Stimulated activated CD4-positive, alpha-beta T cell treated with anti-CD3 and anti-CD28 coated beads, Interleukin-4, amount 100 ng/mL, for 48 hours (primary cell): ENCODE measurements at places on chromosomes 2 and 18.
A peak's percentile ranks its signal among the peaks of the same experiment; 100 is the strongest.

GRCh38 chr2:28439763-28440162 lies 47.1 kb downstream of the FOSL2 start:
- no peak for DNase-seq

DNA sequence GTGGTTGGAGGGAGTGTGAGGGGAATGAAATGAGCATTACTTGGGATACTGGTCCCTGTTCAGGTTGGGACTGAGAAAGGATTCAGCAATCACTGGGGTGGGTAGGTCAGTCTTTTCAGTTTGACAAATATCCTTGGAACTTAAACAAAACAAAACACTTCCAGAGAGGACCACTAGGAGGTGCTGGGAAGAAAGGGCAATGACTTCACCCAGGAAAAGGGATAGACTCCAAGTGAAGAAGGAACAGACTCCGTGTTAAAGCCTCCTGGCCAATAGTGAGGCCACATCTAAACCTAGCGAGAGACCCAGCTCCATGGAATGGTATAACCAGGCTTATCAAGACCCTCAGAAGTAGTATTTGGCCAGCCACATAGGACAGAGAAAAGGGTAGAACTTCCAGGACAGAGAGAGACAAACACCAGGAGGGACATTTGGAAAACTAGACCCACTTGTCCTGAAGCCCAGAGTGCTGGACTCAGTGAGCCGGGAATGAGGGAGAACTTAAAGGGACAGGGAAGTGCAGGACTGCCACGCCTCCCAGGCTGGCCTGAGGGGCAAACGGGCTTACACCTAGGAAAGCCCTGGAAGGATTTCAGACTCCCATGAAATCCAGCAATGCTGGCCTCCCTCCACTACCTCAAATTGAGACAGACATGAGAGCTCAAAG lies 19.6 kb upstream of the KCNG3 start:
- no peak for DNase-seq

DNA sequence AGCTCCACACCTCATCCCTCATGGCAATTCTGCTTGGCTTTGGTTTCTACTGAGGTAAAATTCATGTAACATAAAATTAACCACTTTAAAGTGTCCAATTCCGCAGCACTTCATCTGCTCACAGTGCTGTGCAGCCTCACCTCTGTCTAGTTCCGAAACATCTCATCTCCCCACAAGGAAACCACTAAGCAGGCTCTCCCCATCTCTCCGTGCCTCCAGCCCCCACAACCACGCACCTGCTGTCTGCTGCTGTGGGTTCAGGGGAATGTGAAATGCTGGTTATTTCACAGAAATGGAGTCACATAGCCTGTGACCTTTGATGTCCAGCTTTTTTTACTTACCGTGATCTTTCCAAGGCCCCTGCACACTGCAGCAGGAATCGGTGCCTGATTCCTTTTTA lies 7.7 kb upstream of the GPC1 start:
- no peak for DNase-seq

DNA sequence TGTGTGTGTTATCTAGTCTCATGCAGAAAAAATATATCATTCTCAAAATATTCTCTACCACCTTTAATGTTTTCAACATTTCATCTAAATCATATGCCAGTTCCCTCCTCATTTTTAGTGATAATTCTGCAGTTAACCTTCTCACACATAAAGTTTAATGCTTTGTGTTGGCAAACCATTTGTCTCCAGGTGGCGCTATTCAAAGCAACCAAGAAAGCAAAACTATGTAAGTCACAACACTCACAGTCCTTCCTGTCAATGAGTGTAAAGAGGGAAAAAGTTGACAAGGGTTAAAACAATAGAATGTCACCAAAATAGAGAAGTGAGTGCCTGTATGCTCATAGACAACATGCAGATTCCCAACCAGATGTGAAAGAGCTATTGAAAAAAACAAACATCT lies 961.6 kb upstream of the LRRTM1 start:
- DNase-seq, result no peak

- DNase-seq, result no peak
These were observed 80.9 kb downstream of the PPP1R1C start for GRCh38 chr2:182066400-182067087.

DNA sequence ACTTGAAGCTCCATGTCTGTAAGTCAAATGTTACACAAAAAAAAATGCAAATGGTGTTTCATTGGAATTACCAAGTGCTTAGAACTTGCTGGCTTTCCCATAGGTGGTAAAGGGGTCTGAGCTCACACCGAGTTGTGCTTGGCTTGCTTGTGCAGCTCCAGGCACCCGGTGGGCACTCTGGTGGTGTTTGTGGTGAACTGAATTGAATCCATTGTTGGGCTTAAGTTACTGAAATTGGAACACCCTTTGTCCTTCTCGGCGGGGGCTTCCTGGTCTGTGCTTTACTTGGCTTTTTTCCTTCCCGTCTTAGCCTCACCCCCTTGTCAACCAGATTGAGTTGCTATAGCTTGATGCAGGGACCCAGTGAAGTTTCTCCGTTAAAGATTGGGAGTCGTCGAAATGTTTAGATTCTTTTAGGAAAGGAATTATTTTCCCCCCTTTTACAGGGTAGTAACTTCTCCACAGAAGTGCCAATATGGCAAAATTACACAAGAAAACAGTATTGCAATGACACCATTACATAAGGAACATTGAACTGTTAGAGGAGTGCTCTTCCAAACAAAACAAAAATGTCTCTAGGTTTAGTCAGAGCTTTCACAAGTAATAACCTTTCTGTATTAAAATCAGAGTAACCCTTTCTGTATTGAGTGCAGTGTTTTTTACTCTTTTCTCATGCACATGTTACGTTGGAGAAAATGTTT lies 97.9 kb upstream of the IL1R2 start:
- DNase-seq, result no peak

- DNase-seq, result no peak
These were observed 824.2 kb upstream of the FAM98A start for GRCh38 chr2:34423301-34423700.

DNA sequence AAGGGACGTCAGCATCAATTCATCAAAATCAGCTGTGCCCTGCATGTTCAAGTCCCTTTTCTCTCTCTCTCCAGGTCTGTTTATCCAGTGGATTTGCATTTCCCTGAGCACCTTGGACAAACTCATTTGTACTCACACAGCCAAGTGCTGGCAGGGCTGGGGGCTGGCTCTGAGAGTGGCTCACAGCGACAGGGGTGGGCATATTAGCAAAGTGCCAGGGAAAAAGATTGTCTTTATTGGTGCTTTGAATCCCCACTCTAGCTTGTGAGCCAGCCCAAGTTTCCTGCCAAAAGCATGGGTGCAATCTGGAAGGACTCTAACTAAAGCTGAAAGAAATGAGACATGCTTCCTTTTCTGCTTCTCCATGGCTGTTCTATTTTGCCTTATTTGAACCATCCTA lies 56.6 kb downstream of the ACOXL start:
- DNase-seq, result no peak

DNA sequence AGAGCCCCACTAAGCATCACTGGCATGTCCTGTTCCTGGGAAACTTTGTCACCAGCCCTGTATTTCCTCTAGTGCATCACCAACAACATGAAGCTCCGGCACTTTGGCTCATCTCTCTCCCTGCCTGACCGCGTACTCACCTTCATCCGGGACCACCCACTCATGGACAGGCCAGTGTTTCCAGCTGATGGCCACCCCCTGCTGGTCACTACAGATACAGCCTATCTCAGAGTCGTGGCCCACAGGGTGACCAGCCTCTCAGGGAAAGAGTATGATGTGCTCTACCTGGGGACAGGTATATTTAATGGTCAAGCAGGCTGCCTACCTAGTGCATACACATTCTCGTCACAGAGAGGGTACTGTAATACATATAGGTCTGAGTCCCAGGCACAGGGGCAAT lies 21.0 kb downstream of the SEMA4F start:
- DNase-seq, result no peak

GRCh38 chr2:219835493-219835892 lies 208.1 kb downstream of the SLC4A3 start:
- no peak for DNase-seq

GRCh38 chr2:95275151-95275515 lies 884 bp downstream of the PROM2 start:
- no peak for DNase-seq

GRCh38 chr2:150119819-150120218 lies 367.6 kb downstream of the RND3 start:
- no peak for DNase-seq

GRCh38 chr18:48589797-48590519 lies 51.1 kb downstream of the CTIF start:
- no peak for DNase-seq

DNA sequence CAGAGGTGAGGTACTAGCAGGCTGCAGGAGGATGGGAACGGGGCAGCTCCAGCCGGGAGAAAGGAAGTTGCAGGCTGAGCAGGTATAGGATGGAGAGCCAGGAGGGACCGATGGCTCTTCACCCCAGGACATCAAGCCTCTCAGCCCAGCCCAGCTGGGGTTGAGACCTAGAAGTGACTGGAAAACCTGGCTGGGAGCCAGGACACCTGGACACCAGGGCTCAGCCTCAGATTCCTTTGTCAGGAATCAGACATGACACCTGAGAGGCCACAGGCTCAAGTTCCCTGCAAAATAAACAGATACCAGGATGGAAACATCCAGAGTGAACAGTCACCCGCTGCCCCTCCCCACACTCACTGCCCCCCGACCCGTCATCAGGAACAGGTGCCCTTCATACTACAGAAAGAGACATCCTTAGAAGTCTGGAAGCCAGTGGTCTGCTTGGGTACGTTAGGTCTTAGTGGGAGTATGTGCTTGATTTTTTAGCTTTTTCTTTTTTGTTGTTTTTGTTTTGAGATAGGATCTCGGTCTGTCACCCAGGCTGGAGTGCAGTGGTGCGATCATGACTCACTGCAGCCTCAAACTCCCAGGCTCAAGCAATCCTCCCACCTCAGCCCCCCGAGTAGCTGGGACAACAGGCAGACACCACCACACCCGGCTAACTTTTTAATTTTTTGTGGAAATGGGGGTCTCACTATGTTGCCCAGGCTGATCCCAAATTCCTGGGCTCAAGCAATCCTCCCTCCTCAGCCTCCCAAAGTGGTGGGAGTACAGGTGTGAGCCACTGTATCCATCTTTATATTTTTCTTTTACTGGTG lies 95.7 kb upstream of the STPG4 start:
- no peak for DNase-seq

DNA sequence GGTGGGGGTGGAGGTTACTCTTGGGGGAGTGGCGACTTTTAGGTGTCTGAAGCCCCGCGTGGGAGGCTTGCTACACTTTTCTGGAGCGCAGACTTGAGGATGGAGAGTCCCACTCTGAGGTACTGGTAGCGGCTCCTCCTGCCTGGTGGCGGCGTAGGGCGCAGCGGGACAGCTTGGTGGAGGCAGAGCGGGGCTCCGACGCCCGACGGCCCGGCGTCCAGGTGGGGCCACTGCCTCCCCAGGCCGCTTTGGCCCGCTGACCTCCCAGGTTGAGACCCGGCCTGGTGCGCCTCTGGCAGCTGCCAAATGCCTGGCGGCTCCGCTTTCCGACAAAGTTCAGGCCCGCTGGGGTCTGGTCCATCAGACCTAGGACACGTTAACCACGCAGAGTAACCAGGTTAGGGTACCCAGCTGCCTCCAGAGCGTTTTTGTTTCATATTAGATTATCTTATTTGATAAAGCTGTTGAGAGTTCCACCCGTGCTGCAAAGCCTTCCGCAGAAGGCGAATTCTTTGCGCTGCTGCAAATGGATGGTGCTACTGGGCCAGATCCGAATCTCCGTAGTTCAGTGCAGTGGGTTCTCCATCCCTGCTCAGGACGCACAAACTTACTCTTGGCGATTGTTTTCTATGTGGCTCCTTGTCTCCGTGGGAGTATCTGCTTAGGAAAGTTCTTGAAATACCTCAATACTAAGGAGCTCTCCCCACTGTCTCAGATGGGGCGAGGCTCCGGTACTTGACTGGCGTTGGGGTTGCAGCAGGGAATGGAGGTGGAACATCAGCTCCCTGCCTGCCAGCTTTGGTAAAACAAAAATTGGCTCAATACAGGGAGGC lies 405.9 kb downstream of the XIRP2 start:
- no peak for DNase-seq

DNA sequence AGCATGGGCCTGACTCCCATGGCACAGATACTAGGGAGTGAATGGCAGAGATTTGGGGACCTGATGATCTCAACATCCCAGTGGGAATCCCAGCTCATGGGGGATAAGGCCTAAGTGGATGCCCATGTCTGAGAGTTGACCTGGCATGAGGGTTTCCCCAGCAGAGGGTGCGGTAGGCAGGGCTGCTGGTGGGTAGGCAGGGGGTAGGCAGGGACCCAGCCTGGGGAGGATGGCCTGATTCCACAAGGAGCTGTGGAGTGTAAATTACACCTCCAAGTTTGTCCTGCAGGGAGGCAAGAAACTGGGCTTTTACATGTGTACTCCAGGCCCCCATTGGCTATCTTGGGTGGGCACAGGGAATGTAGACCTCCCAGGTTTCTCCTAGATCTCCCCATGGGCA lies 46.9 kb downstream of the INPP5D start:
- no peak for DNase-seq

- peak; percentile 61 for DNase-seq
These were observed 16.1 kb downstream of the ACOXL start for GRCh38 chr2:110748489-110748867.

GRCh38 chr2:106847366-106847765 lies 38.6 kb downstream of the ST6GAL2 start:
- no peak for DNase-seq

- no peak for DNase-seq
These were observed 44.7 kb downstream of the ITSN2 start for GRCh38 chr2:24315669-24316068.

DNA sequence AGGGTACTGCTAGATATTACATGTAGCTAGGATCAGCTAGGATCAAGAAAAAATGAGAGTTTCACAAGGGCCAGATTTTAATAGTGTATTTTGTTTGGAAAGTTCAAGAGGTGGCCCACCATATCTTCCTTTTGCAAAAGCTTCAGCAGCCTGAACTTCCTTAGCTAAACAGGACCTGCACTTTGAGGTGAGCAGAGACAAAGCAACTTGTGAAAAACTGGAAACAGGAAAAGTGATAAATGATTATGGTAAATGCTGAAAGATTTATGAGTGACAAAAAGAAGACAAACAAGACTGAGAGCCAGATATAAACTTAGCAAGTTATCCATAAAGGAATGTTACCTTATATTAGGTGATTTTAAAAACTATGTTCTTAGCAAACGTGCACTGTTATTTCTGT lies 123.6 kb downstream of the ZNF521 start:
- no peak for DNase-seq

DNA sequence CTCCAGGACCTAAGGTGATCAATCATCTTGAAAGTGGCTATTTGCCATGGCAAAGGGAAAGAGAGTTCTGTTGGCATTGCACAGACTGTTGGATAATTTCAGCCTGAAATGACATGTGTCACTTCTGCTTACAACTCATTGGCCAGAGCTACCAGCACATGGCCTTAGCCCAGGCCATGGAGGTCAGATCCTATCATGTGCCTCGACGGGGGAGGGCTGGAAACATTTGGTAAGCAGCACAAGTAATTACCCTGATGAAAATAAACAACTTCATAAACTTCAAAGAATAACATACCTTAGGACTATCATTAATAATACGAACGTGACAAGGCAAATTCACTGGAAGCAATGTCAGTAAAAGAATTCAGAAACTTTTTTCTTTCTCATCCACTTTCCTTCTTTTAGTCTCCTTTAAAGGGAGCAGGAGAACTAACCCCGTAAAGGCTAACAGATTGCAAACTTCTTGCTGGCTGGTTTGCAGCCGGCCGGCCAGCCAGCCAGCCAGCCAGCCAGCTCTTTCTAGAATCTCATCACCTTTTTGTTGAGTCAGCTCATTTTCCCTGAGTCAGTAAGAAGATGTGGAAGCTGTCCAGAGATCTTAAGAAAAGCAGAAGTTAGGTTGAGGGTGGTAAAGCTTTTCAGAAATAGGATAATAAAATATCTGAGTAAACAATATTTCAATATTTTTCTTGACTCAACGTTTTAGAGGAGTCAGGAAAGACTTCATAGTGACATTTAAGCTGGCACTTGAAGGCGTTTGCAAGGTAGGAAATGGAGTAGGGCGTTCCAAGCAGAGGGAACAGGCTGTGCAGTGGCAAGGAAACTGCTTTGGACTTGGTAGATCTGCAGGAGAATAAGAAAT lies 31.9 kb downstream of the CNRIP1 start:
- no peak for DNase-seq
